ENCODE measurements at places on chromosomes 3 and 15.

DNA sequence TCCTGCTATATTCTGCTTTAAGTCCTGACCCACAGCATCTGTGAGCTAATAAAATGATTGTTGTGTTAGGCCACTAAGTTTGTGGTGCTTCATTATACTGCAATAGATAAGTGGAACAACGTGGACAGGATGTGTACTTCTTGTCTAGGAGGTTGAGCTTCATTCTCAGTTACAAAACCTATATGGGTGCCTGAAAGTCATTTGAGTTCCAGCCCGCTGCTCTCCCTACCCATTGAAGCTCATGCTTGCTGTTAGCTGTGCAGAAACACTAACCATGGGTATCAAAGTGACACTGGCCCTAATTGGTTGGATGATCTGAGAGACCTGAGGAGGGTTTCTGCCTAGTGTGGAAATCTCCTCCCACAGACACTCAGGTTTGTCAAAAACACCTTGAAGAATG is 357.2 kb downstream of the PDCD6IP start:
- DNase-seq, result no peak

DNA sequence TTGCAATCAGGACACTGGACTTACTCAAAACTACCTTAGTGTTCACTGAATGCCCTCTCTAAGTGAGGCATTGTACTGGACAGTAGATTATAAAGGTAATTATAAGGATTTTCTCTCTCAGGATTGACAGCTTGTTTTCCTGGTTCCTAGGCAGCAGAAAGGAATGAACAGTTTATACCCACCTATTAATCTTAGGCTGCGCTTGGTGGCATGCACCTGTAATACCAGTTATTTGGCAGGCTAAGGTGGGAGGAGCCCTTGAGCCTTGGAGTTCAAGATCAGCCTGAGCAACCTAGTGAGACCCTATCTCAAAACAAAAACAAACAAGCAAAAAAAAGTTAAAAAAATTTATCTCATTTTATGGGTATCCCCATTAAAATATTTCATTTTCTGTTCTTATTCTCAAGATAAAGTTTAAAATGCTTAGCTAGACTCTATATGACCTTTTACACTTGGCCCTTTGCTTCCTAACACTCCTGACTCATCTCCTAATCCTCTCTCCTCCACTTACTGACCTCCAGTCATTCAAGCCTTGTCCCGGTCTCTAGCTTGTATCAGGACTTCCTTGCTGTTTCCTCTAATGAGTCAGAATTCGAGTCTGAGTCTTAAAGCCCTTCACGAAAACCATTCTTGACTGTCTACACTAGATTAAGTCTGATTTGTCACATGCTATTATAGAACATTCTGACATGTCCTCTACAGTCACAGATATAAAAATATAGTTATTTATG is 348.6 kb downstream of the NLGN1 start:
- no peak for DNase-seq

DNA sequence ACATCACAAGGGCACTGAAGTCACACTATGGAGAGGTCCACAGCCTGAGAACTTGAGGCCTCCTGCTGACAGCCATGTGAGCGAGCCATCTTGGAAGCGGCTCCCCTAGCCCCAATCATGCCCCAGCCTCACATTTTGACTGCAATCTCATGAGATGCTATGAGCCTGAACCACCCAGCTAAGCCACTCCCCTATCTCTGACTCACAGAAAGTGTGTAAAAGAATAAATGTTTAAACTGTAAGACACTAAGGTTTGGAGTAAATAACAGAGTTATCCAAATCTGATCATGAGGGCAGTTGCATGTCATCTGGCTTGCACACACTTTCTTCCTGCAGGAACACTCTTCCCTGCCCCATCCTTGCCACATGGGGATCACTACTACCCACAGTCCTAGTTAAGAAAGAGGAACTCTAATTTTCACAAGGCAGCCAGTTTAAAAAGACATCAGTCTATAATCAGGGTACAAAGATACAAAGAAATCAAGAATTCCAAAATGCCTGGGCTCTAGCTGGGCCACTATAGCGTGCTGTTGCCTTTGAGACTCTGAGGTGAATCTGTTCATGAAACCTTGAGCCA is 494.2 kb downstream of the FOXP1 start:
- DNase-seq, result no peak

GRCh38 chr3:177453451-177453844 is 256.2 kb upstream of the TBL1XR1 start:
- no peak for DNase-seq

DNA sequence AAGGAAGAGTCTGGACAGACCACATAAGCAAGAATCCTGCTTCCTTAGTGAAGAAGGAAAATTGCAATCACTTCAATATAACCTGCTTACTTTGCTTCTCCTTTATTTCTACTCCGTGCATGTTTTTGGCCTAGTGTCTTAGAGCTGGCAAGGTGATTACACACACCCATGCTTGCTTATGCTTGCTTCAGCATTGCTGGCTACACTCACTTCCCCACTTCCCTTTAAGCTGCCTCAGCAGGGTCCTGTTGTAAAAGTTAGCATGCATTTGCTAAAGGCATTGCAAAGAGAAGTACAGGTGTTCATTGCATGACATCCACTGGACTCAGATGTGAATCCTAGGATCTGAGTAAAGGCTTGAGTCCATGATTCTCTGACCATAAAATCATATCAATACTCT is 47.5 kb upstream of the STT3B start:
- no peak for DNase-seq

- DNase-seq, result peak; percentile 56
These were observed 185.5 kb upstream of the ANKRD28 start for GRCh38 chr3:15983232-15983631.

- no peak for DNase-seq
These were observed 212.2 kb upstream of the TP63 start for GRCh38 chr3:189419038-189419437.

GRCh38 chr3:159824333-159824732 is 164.3 kb upstream of the IL12A start:
- DNase-seq, result no peak

- DNase-seq, result peak; percentile 87
These were observed 532.1 kb upstream of the SEMA6D start for GRCh38 chr15:47184908-47185801.

DNA sequence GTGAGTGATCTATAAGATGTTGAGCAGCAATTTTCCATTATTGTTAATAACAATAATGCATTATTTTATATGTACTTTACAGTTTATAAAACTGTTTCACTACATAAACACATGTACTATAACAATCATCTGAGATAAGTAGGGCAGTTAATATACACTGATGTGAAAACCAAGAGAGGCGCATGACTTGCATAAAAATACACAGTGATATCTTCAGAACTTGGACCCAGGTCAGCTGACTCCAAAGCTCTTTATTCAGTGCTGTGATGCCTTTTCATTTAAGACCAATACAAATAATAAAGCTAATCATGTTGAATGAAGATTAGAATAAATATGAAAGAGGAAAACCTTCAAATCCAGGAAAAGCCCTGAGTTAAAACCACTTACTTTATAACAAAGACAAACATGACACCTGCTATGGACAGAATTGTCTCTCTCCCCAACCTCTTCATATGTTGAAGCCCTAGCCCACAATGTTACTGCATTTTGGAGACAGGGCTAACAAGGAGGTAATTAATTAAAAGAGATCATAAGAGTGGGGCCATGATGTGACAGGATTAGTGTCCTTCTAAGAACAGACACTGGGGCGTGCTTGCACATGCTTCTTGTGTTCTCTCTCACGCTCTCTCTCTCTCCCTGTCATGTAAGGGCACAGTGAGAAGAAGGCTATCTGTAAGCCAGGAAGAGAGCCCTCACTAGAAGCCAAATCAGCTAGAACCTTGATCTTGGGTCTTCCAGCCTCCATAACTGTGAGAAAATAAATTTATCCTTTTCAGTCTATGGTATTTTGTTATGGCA is 55.8 kb upstream of the TSPAN3 start:
- DNase-seq, result no peak

GRCh38 chr3:108338901-108339545 is 42.7 kb downstream of the HHLA2 start:
- DNase-seq, result no peak

GRCh38 chr15:62482785-62483429 is 317.8 kb upstream of the C2CD4B start:
- peak; percentile 56 for DNase-seq

GRCh38 chr15:42085236-42085605 is 9.1 kb downstream of the PLA2G4D start:
- DNase-seq, result no peak

- DNase-seq, result no peak
These were observed 42.3 kb downstream of the FSD2 start for GRCh38 chr15:82763361-82764116.

GRCh38 chr3:161905520-161906132 is 409.0 kb downstream of the OTOL1 start:
- no peak for DNase-seq

- no peak for DNase-seq
These were observed 4.0 kb downstream of the LAMP3 start for GRCh38 chr3:183158551-183159006.

- no peak for DNase-seq
These were observed 1130.0 kb downstream of the NAALADL2 start for GRCh38 chr3:175989161-175989560.

DNA sequence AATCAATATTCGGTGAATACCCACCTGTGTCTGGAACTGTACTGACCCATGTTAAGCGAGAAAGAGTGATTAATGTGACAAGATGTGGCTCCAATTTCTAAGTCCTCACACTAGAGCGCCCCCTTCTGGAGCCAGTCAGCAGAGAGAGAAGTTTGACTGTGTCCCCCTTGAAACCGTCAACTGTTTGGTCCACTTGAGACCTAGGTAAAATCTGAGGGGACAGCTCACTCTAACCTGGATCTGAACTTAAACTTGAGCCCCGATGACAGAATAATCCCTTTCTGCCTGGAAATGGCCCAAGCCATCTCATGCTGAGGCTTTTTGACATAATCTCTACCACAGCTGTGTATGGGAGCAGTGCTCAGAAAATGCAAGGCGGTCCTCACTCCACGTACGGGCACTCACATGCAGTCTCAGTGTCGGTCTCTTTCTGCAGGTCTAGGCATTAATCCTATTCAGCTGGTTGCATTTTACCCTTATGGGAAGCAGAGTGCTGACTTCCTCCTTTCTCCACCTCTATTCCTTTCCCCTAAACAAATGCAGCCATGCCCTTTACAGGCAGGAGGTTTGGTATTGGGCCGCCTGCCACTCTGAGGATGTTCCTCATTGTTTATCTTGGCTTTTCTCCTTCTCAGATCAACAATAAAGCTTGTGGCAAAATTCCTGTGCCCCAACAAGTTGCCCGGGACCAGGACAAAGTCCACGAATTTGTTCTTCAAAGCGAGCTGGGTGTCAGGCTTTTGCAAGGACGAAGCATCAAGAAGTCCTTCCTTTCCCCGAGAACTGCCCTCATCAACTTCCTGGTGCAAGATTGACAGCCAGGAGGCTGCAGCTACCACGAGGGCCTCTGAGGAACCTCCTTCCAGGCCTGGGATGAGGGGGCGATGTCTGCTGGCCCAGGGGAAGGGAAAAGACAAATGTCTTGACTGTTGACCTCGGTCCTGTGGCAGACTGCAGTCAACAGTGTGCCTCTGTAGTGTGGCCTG is 47.5 kb upstream of the LIMD1 start:
- DNase-seq, result no peak

DNA sequence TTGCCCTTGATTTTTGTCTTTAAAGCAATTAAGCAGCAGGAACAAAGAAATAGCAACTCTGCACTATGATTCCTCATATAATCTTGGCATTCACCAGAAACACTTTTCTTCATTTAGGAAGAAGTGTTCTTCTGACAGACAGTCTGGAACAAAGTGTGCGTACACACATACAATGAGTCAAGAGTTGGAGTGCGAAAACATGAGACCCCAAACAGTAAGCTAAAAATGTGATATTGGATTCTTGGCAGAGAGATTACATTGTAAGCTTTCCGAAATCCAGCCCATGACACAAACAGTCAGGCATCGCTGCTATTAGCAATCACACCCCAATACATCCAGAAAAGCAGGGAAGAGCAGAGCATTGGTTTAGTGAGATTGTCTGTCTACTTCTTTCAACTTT is 306.7 kb upstream of the TBC1D5 start:
- no peak for DNase-seq

DNA sequence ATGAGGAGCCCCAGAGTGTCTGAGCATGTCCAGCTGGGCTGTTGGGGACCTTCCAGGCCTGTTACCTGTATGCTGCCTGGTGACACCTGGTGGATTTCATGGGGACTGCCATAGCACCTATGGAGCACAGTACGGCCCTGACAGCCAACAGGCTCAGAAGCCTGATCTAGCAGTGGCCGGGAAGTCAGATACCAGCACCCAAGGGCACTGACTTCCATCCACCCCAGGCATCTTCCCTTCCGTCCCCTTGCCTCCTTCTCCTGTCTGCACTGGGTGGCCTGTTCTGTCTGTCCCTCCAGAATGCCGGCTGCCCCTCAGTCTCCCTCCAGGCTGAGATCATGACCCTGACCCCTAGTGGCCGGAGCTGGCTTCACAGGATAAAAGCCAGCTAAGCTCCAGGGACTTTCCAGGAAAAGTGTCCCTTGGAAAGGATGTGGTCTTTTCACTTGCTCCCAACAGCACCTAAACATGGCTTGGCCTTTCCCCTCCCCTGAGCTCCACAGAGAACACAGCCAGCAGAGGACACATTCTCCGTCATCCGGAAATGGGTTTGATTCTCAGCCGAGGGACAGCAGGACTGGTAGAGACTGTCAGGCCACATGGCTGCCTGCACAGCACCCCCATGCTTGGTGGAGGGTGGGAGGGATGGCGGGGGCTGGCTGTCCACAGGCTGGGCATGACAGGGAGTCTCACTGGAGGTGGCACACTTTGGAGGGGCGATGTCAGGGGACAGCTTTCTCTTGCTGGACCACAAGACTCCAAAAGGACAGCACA is 9.5 kb downstream of the RPS17 start:
- DNase-seq, result peak; percentile 92

GRCh38 chr3:41236228-41236627 is 36.9 kb downstream of the CTNNB1 start:
- no peak for DNase-seq

DNA sequence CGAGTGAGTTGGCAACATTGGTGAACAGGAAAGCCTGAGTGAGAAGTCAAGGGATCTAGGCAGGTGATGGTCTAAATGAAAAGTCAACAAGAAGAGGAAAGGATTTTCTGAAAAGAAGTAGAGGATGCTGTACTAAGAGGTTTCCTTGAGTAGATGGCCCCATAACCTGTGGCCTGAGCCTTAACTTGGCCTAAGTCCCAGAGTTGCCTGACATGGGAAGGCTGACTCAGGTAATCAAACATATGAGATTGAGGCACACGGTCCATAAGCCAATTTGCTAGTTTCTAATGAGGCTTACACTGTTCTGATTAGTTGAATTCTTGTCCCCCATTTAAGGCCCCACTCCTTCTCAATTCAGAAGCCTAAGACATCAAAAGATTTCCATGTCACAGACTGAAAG is 262.5 kb upstream of the LMCD1 start:
- DNase-seq, result no peak

- DNase-seq, result no peak
These were observed 88.2 kb downstream of the ANP32A start for GRCh38 chr15:68732451-68732850.

GRCh38 chr3:197949191-197949777 is 706 bp upstream of the RPL35A start:
- DNase-seq, result no peak

GRCh38 chr3:67093305-67093704 is 95.2 kb downstream of the KBTBD8 start:
- peak; percentile 45 for DNase-seq

All from retina (tissue), 1 donor.